ENCODE measurements at places on chromosomes 6 and 20.

DNA sequence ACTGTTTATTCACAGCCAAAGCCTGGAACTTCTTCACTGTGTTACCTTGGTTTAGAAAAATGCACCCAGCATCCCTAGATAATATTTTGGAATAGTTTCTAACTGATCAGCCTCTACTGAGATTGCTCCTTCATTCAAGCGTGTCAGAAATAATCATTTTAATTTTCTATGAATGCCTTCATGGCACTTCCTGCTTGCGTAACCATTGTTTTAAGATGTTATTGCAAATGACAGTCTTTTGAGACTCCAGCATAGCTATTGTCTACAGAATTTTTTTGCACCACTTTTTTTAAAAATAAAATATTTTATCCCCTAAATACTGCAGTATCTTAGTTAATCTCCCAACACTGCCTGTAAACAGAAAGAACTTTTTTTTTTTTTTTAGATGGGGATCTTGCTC, 213.1 kb downstream of the PHACTR1 start:
- no peak for DNase-seq

GRCh38 chr20:45318948-45319347, 10.8 kb upstream of the MATN4 start:
- no peak for DNase-seq

DNA sequence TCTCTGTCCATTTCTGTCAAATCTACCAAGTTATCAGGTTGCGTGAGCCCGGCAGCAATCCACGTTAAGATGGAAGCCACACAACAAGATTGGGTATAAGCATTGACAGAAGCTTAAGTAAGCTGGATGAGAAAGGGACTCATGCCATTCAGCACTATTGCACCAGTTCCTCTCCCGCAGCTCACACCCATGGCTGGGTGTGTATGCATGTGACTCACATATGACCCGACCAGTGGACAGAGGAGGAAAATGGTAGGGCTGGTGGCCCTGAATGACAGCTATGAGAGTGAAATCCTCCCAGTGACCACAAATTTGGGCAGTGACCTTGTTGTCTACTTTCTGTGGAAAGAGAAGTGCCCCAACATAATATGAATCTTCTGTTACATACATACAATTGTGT, 113.5 kb downstream of the OTOR start:
- DNase-seq, result no peak

DNA sequence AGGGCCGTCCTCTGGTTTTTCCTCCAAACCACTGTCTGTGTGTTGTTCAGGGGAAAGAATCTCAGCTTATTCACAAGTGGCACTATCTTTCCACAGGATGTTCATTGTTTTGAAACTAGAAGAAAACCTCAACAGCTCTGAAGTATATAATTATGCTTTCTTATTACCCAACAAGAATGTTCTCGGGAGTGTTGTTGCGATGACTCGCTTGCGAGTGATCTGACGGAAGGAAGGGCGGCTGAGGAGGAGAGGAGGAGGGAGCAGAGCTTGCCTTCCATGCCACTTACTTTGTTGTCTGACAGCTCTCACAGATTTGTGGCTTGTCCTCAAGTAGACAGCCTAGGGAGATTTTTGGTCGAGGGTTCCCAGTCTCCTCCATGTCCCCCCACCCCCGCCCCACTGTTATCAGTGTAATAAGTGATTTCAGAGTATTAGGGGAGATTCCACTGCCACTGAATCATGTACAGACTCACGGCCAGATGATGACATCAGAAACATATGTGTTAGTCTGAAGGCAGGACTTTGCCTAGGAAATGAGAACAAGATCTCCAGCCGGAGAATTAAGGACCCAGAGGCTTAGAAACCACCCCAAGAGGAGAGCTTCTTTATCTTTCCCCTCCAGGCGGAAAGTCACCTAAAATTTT, 80.7 kb upstream of the CCN6 start:
- DNase-seq, result peak; percentile 46

DNA sequence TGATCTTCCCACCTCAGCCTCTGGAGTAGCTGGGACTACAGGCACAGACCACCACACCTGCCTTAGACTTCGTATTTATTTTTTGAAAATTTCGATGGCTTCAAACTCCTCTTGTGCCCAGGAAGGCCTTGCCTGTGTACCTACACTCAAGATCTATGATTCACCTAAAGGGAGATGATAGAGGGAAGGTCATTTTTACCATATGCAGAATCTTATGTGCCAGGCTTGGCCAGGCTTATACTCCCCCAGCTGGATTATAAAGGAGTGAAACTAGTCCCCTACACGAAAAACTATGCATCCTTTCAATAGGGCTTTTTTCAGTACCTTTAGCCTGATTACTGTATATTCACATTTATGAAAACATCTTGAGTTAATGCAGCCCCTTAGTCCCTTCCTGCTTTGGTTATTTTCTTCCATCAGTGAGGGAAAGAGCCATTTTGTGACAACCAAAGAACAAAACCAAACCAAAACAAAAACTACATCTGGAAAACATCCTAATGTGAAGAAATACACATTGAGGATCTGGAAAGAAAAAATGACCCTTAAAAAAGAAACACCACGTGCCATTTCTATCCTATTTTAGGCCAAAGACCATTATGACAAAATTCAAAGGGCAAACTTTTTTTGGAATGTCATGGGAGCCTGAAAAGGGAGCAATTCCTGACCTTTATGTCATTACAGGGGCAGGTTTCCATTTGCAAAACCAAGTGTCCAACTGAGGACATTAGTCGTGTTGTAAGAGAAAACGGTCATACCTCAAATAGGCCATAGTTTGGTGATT, 34.7 kb downstream of the RIPOR2 start:
- DNase-seq, result no peak

DNA sequence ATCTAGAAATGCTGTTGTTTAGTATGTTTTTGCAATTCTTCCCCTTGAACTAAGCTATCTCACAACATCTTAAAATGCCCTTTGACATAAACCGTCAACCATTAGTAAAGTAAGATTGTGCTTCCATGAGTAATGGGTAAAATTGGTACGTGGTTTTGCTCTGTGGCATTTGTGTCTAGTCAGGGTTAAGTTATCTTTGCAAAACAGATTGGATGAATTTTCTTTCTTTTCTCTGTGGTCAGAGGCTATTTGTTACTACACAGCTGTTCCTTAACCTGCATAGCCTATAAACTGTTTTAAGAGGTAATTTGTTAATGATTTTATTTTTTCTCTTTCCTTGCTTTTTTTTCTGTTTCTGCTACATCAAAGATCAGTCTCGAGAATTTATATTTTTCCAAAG, 75.4 kb downstream of the RPP40 start:
- DNase-seq, result no peak

DNA sequence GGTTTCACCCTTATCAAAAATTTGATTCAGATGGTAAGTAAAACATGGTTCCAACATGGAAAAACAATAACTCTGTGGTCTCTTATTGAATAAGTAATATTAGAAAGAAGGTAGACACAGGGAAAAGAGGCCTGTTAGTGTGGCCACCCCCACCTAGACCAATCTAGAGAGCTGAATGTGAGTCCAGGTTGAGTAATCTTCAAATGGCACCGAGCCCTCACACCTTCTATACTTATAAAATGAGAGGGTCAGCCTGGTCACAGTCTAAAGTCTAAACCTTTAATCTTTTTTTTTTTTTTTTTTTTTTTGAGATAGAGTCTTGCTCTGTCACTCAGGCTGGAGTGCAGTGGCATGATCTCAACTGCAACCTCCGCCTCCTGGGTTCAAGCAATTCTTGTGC, 6.9 kb downstream of the FAM184A start:
- no peak for DNase-seq

DNA sequence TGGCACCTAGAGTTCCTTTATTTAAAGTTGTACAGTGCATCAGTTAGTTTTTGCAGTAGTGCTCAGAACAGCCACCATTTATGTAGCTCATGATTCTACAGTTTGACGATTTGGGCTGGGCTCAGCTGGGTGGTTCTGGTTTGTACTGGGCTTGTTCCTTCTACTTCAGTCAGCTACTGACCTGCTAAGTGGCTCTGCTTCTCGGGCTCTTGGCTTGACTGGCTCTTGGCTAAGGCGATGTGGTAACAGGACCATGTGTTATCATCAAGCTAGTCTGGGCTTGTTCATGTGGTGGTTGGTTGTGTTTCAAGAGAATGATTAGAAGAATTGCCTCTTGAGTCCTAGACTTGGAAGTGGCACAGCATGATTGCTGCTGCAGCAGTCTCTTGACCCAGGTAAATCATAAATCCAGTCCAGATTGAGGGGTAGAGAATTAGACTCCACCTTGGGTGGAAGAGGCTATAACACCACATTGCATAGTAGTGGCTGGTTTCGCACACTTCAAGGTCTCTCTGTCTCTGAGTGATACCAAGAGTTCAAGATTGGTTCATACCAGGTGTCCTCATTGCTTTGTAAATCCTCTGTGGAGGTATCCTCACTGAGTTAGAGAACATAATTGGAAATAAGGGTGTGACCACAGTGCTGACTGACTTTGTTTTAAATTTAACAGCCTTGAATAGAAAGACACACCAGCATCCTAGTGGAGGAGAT, 253.0 kb downstream of the ARID1B start:
- no peak for DNase-seq

GRCh38 chr6:156909212-156910010, 132.2 kb downstream of the ARID1B start:
- no peak for DNase-seq

DNA sequence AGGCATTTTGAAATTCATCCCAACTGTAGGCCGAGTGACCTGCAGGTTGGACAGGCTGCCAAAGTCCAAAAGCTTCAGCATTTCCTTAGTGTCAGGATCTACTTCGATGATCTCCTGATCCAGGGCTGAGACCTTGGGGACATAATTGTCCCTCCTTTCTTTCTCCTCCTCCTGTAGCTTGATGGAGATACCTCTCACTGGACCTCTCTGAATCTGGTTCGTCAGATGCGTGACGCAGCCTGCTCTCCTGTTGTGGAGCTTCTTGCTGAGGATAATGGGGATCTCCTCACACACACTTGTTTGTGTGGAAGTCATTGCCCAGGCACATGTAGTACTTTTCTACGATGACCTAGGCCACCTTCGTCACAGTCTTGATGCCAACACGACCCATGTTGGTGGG, 1.5 kb upstream of the MAS1L start:
- no peak for DNase-seq

GRCh38 chr6:35178012-35178411, 35.7 kb upstream of the SCUBE3 start:
- no peak for DNase-seq

- DNase-seq, result no peak
Observed at GRCh38 chr6:140101367-140101766, 726.9 kb upstream of the CITED2 start.

DNA sequence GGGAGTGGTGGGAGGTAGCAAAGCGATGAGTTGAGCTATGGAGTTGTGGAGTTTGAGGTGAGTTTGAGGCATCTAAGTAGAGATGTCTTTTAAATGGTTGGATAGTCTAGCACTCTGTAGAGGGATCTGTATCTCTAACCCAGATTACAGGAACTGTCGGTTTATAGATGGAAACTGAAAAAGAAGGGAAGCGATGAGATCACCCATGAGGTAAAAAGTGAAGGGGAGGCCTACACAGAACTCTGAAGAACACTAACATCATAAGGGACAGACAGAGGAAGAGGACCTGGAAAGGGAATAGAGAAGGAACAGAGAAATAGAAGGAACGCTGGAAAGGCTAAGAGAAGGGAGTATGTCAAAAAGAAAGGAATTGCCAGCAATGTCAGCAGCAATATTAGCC, 2.5 kb downstream of the HINT3 start:
- DNase-seq, result no peak

DNA sequence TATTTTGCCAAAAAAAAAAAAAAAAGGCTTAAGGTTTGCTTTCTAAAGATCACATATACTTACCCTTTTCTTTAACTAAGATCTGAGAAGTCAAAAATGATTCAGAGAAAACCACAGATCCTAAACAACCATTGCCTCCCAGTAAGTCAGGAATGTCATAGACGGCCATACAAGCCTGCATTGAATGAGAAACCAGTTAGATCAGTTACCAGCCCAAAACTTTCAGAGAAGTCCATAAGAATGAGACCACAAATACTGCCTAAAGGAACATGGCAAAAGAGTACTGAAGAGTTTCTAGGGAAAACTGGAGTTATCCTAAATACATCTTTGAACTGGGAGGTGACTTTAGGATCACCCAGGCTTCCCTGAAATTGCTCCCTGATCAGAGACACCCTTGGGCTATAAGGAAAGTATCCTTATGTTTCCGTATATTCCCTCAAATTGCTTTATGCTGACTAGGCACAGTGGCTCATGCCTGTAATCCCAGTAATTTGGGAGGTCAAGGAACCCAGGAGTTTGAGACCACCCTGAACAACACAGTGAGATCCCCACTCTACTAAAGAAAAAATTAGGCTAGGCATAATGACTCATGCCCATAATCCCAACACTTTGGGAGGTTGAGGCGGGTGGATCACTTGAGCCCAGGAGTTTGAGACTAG, 79.4 kb upstream of the SLC4A11 start:
- no peak for DNase-seq

GRCh38 chr6:38138374-38138773, 318.8 kb downstream of the ZFAND3 start:
- no peak for DNase-seq

Data from stimulated activated CD4-positive, alpha-beta T cell treated with anti-CD3 and anti-CD28 coated beads, Interleukin-1b, Interleukin-23, amount 100 ng/mL, for 24 hours (primary cell).